Dermis blood vessel endothelial cell (primary cell): ENCODE measurements at places on chromosomes 1 and 21. TPM values are rescaled to one million over a fixed set of nuclear protein-coding genes. Genes with fewer than 3 reads are reported as not detected.

- peak; percentile 82 for DNase-seq
These were observed 22.7 kb downstream of the LRRC8D start for GRCh38 chr1:89843273-89844130.

- no peak for DNase-seq
These were observed 24.8 kb downstream of the ZNHIT6 start for GRCh38 chr1:85683292-85684025.

Gene BTBD19
- total RNA-seq, result 7.0 and 8.5 TPM in 2 replicates

GRCh38 chr1:79469139-79469538, 462.6 kb upstream of the ADGRL4 start:
- DNase-seq, result no peak

GRCh38 chr1:179815641-179816040, 62.0 kb downstream of the TOR1AIP2 start:
- DNase-seq, result no peak

Gene OR10J1
- not detected in 2 replicates for total RNA-seq

Gene DSTYK
- total RNA-seq, result 14.9 and 15.1 TPM in 2 replicates
